ENCODE measurements at places on chromosomes 4 and X.

DNA sequence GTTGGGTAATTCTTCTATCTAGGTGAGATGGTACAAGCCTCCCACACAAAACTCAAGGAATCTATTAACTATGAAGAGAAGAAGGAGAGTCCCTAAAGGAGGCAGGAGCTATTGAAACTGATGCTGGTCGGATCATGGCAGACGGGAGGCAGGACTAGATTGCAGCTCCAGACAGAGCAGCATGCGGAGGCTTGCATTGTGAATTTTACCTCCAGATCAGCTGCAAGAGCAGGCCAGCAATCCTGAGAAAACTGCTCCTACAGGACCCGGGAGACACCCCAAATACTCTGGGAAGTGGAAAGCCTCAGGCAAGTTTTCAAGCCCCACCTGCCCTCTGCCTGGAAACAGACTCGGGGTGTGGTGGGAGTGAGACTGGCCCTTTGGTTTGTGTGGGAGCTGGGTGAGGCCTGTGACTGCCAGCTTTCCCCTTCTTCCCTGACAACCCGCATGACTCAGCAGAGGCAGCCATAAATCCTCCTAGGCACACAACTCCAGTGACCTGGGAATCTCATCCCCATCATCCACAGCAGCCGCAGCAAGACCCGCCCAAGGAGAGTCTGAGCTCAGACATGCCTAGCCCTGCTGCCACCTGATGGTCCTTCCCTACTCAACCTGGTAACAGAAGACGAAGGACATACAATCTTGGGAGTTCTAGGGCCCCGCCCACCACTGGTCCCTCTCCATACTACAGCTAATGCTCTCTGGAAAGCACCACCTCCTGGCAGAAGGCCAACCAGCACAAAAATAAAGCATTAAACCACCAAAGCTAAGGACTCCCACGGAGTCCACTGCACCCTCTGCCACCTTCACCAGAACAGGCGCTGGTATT lies 30.9 kb downstream of the GATB start:
- DNase-seq: no peak

DNA sequence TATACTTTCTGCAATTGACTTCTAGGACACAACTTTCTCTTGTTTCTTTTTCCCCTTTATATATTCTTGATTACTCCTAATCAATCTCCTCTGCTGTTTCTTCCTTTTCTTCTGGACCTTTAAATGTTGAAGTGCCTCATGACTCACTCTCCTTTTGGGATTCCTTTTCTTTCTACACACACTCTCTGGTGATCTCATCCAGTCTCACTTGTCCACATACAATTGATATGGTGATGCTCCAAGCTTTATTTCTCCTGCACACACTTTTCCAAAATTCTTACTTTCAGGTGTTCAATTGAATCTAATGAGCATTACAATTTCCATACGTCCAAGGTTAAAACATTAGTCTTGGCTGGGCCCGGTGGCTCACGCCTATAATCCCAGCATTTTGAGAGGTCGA lies 794.8 kb upstream of the EPHA5 start:
- no peak for DNase-seq

GRCh38 chr4:19689511-19689910 lies 562.2 kb upstream of the SLIT2 start:
- DNase-seq: no peak

- no peak for DNase-seq
Observed at GRCh38 chrX:11050013-11050412, 61.1 kb upstream of the HCCS start.

DNA sequence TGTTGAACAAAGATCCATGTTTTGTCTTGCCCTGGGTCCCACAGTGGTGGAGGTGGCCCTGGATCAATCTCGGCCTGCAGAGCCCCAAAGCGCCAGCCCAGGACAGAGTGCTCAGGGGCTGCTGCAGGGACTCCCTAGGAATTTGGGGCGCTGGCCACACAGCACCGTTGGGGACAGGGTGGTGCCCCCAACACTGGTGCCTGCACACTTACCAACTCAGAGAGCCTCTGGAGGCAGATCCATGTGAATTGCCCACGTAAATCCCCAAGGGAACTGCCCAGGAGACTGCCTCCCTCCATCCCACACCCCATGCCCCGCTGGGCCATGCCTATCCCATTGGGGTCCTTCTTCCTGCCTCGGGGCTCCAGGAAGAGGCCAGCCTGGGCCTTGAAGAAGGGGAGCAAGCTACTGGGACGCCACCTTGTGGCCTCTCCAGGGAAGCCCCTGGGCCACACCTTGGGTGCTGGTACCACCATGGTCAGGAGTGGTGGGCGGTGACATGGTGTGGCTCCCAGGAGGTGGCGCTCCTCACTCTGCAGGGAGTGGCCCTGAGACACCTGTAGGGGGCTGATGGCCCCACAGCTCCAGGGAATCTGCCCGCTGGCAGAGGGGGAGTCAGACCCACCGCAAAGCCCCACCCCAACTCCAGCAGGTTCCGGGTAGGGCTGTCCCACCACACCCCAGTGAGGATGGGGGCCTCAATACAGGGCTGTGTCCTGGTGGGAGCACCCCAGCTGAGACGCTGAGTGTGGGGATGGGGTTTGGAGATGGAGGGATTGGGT lies 22.8 kb downstream of the CFAP99 start:
- DNase-seq: peak; percentile 29

DNA sequence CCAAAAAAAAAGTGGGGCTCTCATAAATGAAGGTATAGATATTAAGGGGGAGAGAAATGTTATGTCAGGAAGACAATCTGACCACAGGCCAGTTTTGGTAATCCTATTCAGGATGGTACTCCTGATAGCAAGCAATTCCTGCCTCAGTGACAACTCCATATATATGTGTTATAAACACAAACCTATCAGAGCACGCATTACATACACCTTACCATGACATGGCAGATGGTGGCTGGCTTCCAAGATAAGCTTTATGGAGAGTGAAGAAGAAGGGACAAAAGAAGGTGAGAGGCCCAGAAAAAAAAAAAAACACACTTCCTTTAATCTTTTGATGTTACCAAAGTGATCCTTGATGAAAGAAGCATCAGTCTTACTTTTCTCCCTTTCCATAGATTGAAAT lies 29.5 kb upstream of the KDR start:
- DNase-seq: no peak

- no peak for DNase-seq
Observed at GRCh38 chrX:152989292-152989658, 4.6 kb downstream of the PNMA5 start.

DNA sequence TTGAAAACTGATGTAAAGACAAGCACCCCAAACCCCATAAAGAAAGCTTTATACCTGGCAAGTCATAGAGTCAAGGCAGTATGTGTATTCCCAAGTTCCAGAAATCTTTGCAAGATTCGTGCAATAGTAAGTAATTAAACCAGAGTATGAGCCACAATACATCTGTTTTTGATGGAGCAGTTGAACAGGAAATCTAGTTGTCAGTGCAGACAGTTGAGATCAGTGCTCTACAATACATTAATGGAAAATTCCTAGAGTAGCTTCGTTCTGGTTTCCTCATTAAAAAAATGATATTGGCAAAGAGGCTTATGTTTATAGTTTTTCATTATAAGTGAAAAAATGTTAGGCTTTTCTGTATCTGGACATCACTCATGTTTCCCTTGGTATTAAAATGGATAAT lies 575.3 kb downstream of the TRIML1 start:
- no peak for DNase-seq

DNA sequence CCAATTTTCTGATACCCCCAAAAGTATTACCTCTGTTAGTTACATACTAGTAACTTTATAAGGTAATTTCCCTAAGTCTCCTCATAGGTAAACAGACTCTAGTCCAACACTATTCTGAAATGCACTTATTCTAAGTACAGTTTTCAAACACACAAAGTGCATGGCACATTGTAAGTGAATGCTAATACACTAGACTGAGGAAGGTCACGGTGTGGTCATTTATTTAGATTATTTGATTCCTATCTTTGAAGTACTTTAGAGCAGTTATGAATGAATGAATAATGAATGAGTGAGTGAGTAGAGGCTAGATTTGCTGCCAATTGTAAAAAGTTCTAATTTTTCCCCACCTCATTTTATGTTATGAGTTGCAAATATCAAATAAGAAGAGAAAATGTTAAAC lies 132.8 kb upstream of the UGT8 start:
- no peak for DNase-seq

DNA sequence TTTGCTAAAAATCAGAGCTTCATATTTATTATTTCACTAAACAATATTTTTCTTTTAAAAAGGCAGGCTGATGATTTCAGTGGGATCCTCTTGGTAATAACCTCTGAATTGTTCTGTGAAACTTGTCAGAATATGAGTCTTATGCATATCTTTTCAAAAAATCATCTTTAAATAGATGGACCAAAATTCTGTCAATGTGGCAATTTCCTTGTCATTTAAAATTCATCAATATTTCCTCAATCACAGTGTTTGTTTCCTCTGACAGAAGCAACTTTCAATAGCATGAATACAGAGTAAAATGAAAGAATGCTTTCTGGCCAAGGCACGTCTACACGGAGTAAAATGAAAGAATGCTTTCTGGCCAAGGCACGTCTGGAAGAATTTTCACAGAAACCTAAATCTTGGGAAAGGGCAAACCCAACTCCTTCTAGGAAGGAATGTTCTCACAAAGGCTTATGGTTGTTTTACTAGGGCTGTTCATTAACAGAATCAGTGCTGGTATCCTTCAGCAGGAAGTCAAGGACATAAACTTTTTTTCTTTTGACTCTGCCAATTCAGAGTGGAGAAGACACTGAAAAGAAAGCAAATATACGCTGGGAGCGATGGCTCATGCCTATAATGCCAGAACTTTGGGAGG lies 99.0 kb upstream of the GPR34 start:
- no peak for DNase-seq

GRCh38 chr4:38023347-38024205 lies 63.4 kb downstream of the PTTG2 start:
- DNase-seq: no peak

DNA sequence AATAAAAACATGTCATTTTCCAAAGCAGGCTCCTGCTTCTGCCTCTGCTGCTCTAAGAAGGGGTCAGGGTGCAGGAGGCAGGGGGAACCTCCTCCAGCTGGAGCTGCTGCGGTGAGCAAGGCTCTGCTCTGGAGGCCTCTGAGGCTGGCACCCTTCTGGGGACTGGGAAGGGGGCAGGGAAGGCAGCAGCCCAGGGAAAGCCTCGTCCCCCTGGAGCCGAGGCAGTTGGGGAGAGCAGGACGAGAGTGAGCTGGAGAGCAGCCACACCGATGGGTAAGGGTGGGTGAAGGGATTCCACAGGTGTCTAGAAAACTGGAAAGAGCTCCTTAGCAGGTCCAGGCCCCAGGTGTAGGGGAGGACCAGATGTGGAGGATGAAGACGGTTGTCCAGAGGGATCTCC lies 2.0 kb upstream of the CTAG2 start:
- no peak for DNase-seq

- no peak for DNase-seq
Observed at GRCh38 chrX:119688911-119689321, 4.1 kb downstream of the SEPTIN6 start.

- DNase-seq: no peak
Observed at GRCh38 chrX:71181558-71181909, 36.9 kb downstream of the NLGN3 start.

GRCh38 chr4:126268106-126268505 lies 953.4 kb downstream of the FAT4 start:
- DNase-seq: no peak

DNA sequence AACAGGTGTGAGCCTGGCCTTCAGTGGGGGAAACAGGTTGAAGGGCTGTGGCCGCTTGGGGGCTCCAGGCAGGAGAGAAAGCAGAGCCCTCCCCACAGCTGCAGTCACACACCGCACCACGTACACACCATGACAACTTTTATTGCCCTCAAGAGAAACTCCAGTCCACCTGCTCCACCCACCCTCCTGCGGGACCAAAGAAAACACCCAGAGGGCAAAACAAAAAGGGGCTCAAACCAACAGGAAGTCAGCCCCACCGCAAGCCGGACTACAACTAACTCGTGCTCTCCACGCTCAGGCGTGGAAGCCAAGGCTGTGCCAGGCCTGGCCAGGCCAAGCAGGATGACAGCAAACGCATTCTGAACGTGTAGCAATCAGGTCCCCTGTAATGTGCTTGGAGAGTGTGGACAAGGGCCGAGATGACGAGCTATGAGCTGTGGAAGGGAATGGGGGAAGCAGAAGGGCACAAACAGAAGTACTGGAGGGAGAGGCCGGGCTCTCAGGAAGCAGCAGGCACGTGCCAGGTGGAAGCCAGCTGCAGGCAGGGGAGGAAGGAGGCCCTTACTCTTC lies 12.7 kb downstream of the SLC6A8 start:
- no peak for DNase-seq

DNA sequence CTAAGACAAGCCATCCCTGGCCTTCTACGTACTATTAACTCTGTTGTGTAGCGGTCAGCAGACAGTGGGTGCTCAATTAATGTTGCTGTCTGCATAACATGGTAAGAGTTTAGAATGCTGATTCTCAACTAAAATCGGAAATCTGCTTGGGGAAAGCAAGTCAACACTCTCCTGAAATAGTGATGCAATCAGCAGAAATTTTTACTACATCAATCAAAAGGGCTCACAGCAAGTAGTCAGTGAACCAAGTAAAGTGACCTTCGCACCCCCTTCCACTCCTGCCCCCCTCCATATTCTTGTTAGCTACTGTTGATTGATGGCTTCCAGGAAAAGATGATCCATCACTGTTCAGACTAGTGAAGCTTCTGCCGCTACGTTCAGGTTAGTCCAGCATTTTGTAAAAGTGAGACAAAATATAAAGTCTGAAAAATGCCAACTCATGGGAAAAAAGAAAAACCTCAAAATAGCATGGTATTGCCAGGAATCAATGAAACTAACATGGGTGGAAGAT lies 247.9 kb downstream of the HNRNPD start:
- DNase-seq: no peak

DNA sequence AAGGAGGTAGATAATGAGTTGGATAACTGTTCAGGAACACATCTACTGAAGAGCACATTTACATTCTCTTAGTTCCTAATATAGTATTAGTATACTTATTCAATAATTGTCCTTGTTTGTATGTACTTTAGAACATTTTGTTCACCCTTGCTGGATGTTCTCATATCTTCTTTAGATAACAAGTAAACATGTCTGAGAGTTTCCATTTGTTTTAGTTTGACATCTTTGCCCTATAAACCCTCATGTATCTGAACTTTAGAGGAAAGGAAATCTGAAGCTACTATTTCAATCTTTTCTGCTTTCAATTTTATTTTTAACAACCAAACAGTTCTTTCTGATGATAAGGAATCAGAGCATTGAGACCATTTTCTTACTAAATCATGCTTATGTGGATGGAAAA lies 518.6 kb downstream of the RPA4 start:
- no peak for DNase-seq

- DNase-seq: no peak
Observed at GRCh38 chr4:139315221-139315675, 13.0 kb upstream of the NDUFC1 start.

DNA sequence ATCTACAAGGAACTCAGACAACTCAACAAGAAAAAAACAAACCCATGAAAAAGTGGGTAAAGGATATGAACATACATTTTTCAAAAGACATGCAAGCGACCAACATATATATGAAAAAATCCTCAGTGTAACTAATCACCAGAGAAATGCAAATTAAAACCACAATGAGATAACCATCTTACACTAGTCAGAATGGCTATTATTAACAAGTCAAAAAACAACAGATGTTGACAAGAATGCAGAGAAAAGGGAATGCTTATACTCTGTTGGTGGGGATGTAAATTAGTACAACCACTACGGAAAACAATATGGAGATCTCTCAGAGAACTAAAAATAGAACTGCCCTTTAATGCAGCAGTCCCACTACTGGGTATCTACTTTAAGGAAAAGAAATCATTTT lies 12.1 kb downstream of the NIPAL1 start:
- DNase-seq: no peak

Data from stimulated activated CD8-positive, alpha-beta memory T cell treated with anti-CD3 and anti-CD28 coated beads, Interleukin-7, amount 100 ng/mL, for 1 hour (primary cell).